Esophagus squamous epithelium (tissue), 5 donors: ENCODE measurements at places on chromosomes 1 and 21.

DNA sequence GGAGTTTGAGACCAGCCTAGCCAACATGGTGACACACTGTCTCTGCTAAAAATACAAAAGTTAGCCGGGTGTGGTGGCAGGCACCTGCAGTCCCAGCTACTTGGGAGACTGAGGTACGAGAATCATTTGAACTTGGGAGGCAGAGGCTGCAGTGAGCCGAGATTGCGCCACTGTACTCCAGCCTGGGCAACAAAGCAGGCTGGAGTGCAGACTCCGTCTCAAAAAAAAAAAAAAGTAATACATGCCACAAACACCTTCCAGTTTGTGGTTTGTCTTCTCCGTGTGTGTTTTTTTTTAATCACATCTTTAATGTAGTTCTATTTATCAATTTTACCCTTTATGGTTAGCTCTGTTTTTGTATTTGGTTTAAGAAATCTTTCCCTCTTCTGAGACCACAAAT, 22.3 kb downstream of the POGZ start:
- DNase-seq, result no peak

DNA sequence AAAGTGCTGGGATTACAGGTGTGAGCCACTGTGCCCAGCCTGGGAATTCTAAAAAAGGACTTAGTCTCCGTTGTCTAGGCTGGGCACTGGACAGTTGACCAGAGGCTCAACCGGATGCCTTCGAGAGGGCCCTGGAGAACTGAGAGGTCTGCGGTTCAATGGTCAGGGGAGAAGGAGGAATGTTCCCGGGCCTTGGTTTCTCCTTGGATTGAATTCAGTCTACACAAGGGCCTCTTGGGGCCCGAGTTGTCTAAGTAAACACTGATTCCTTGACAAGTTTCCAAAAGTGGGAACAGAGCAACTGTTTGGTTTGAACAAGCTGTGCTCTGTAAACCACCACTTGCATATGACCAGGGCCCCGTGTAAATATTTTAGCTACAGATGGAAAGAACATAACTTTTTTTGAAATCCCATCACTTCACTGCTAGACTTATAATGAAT, 29.1 kb upstream of the CAPZB start:
- DNase-seq, result no peak

DNA sequence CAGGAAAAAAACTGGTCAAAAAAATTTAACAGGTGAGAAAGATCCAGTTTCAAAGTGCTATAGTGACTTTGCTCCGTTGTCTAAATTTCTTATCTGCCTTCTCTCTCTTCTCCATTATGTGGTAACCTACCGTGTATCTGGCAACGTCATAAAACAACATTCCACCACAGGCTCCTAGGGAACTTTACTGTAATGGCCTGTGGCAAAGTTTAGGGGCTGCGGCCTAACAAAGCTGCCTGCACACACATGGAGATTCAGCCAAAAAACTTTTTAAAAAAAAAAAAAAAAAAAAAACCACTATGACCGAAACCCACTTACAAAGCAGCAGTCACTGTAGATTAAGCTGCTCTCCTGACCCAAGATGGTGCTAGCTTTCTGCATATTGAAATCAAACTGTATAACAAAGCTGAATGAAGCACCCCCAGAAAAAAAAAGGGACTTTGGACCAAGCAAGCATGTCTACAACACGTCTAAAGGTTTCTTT, 202.6 kb downstream of the SLC45A1 start:
- no peak for DNase-seq

DNA sequence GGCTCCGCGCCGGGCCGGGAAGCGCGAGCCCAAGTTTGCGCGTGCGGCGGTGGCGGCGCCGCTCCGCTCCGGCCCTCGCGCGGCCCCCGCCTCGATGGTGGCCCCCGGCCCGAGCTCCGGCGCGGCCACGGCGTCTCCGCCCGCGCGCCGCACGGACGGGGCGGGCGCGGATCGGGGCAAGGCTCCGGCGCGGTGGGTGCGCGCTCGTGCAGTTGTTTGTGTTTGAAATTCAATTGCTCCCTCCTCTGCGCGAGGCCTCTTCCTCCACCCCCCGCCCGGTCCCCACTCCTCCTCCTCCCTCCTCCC, at the start of gene HDGF:
Gene HDGF (minus strand): TSS at position 225 of the 306 bp plus-strand sequence. CDS start 246 bp downstream, outside the sequence.
- DNase-seq, result no peak

DNA sequence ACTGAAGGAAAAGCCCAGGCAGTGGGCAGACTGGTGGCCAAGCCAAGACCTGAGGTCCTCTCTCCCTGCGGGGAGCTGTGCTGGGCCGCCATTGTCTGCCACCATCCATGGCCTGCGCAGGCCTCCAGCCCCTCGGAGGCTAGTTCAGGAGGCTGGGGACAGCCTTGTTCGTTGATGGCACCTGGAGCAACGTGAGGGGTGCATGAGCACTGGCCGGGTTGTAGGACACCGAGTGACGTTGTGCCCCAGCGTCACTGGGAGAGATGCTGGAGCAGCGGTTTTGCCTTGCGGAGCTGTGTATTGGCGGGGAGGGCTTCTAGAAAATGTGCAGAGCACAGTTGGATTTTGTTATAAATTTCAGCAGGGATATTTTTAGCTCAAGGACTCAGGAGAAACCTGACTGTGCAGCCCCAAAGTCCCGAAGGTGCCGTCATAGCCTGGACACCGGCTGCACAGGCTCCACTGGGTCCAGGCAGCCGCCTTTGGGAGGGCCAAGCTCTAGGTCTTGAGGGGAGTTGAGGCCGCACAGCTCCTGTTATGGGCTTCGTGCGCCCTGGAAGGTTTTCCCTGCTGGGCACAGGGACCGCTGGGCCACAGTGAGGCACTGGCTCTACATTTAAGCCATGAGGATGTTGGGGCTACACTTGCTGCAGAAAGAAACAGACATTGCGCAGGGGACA, 48.2 kb upstream of the ADARB1 start:
- no peak for DNase-seq

GRCh38 chr21:25406887-25407579, 200.2 kb downstream of the MRPL39 start:
- DNase-seq, result no peak

GRCh38 chr1:17045634-17046333, 8.0 kb downstream of the SDHB start:
- DNase-seq, result no peak

DNA sequence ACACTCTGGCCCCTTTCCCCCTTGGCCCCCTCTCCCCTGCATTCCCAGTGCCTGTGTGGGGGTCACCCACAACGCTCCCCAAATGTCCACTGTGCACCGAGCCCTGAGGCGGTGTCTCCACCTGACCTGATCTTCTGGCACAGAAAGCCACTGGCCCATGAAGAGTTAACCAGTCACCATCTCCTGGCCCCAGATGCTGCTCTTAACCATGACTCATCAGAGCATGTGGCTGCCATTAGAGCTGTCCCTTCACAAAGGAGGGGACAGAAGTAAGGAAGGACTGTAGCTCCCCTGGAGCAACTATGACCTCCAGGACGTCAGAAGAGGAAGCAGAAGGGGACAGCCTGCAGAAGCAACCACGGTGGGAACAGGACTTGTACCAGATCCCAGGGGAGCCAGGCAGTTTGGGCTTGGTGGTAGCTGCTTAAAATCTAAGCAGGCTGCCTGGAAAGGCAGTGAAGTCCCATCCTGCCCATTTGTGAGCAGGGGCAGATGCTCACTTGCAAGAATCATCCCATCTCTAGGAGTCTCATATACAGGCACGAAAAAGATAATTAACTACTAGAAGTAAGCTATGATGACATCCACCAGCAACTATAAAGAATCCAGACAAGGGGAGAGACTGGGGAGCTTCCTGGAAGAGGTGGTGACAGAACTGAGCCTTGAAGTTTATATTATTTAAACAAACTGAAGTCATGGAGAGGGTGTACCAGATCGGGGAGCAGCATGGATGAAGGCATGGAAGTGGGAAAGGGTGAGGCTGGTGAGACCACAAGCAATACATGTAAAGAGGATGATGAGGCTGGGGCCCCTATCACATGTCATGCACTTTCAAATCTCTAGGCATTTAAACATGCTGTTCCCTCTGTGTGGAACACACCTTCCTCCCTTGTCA, 1.1 kb upstream of the TTC39A start:
- DNase-seq, result no peak

GRCh38 chr1:189769448-189769847, 708.2 kb downstream of the BRINP3 start:
- no peak for DNase-seq

GRCh38 chr1:57102561-57103326, 136.9 kb upstream of the C8B start:
- DNase-seq, result no peak

GRCh38 chr1:190320952-190321351, 156.7 kb downstream of the BRINP3 start:
- DNase-seq, result no peak
